ENCODE measurements at places on chromosomes 7 and 10.

- no peak overlapping the region for H3K27ac ChIP-seq
- peak overlapping the region; percentile 82 for H3K4me3 ChIP-seq
- no peaks in the 10 kb centered on the region for H3K27me3 ChIP-seq
- peaks cover 5% of the 10 kb centered on the region for H3K4me1 ChIP-seq
- no peaks in the 10 kb centered on the region for H3K36me3 ChIP-seq
These were observed 1.2 kb downstream of the PPP1R9A start for GRCh38 chr7:94908323-94909178.

DNA sequence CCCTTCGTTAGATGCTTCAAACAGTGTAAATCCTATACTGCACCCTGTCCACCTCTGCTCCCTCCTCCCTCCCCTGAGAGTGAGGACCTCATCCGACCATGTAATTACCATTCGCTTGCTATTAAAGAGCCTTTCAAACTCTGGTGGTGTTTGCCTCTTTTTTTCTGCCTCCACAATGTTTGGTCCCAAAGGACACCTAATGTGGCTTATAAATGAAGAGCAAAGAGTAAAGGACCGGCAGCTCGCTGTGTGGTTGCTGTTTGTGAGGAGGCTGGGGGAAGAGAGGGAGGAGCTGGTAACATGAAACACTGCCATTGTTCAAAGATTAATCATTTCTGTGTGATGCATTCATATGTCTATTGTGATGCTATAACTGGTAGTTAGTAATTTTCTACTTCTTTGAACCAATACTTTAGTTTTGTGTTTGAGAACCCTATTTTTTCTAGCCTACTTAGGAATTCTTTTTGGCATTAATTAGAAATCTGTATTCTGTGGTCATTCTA is 27.9 kb downstream of the MTURN start:
- no peak for DNase-seq
- no peaks in the 10 kb centered on the region for H3K36me3 ChIP-seq
- no peak overlapping the region for H3K27ac ChIP-seq
- no peaks in the 10 kb centered on the region for H3K27me3 ChIP-seq

DNA sequence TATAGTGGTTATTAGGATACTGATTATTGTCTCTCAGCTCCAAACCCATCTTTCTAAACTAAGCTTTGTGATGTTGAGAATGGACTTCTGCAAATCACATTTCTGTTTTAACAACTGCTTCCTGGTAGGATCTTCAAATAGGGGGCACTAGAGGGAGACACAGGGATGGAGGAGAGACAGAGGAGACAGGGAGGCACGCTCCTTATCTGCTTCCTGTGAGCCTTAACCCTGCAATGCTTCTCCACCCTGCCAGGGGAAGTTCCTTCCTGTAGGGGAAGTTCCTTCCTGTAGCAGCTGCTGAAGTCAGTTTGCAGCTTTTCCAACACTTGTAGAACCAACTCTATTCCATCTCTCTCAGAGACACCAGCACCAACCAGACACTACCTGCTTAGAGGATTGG is 847.2 kb downstream of the CCSER2 start:
- H3K4me1 ChIP-seq, result no peaks in the 10 kb centered on the region
- no peak overlapping the region for H3K27ac ChIP-seq
- no peaks in the 10 kb centered on the region for H3K27me3 ChIP-seq
- DNase-seq, result no peak
- H3K4me3 ChIP-seq, result no peak overlapping the region

GRCh38 chr7:1987084-1987535 is 245.6 kb downstream of the MAD1L1 start:
- no peak overlapping the region for H3K4me3 ChIP-seq
- no peaks in the 10 kb centered on the region for H3K27me3 ChIP-seq
- H3K36me3 ChIP-seq, result no peaks in the 10 kb centered on the region
- H3K27ac ChIP-seq, result no peak overlapping the region
- DNase-seq, result no peak

- peaks cover 2% of the 10 kb centered on the region for H3K4me1 ChIP-seq
These were observed 42.6 kb downstream of the SEM1 start for GRCh38 chr7:96667026-96667425.
